Smooth muscle cell of bladder (primary cell): ENCODE measurements at places on chromosomes 5 and 9. TPM values are rescaled to one million over a fixed set of nuclear protein-coding genes. Genes with fewer than 3 reads are reported as not detected.

EIF4EBP3 gene
- total RNA-seq = 0.85 and 1.7 TPM in 2 replicates

PCDHB4 gene
- 0.09 and 0.14 TPM in 2 replicates for total RNA-seq

PHYHD1 gene
- total RNA-seq = 6.4 and 7.6 TPM in 2 replicates

ACTBL2 gene
- 1.1 and 3.0 TPM in 2 replicates for total RNA-seq

ASTN2 gene
- 7.1 and 10.4 TPM in 2 replicates for total RNA-seq
